AG09309 (cell line): ENCODE measurements at places on chromosomes 1 and 21.

- peak; percentile 99 for DNase-seq
These were observed at the start of gene SDCCAG8 for GRCh38 chr1:243255791-243256512. Gene SDCCAG8 (plus strand): TSS chr1:243256041. CDS start chr1:243256174, 133 bp downstream.

DNA sequence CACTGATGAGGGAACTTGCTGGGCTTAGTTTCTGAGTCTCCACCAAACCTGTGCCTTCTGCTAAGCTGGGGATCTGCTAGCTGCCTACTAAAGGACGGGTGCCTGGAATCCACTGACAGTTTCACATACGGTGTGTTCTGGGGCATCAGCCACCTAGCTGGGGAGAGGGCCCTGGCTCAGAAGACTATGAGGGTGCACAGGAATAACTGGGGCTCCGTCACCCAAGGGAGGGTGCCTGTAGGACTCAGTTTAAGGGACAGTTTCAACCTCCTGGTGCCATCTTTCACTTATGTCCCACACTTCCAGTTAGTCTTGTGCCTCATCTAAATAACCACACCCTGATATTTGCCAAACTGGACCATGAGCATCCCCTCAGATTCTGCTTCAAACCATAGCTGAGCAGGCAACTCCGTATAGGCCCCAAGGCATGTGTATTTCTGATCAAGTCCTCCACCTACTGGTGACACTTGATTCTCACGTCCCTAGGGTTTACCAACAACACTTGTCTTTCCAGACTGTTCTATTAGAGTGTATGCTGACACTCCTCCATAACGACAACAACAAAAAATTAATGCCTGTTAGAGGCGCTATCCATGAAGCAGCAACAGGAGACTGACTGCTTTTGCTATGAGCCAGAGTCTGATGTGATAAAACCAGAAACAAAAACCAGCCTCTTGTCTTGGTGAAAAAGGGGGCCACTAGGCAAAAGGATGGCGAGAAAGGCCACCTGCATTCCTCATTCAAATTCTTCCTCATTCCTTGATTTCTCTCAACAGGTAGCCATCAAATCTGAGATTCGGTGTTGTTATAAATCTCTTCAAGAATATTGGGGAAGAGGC lies 55.0 kb upstream of the PAXBP1 start:
- no peak for DNase-seq

- DNase-seq, result no peak
These were observed 124.3 kb upstream of the GADD45A start for GRCh38 chr1:67560580-67561255.

DNA sequence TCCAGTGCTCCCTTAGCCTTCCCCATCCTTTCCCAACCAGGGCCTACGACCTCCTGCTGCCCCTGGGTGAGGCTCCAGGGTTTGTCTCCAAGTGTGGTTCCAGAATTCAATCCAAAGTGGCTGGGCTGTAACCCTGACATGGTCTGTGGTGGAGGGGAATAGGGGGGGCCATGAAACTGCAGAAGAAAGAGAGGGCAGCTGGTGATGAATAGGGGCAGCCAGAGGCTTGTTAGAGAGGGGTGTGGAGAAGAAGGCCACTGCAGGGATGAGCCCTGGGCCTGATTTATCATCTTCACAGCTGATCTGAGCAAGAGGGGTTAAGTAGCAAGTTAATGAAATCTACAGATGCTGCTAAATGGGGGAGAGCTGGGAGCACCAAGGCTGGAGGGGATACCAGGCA lies 12.9 kb upstream of the ERI3 start:
- no peak for DNase-seq

DNA sequence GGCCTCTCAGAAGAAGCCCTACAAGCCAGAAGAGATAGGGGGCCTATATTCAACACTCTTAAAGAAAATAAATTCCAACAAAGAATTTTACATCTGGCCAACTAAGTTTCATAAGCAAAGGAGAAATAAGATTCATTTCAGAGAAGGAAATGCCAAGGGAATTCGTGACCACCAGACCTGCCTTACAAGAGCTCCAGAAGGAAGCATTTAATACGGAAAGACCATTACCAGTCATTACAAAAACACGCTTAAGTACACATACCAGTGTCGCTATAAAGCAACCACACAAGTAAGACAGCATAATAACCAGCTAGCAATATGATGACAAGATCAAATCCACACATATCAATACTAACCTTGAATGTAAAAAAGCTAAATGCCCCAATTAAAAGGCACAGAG lies 704.9 kb upstream of the CHRM3 start:
- no peak for DNase-seq

DNA sequence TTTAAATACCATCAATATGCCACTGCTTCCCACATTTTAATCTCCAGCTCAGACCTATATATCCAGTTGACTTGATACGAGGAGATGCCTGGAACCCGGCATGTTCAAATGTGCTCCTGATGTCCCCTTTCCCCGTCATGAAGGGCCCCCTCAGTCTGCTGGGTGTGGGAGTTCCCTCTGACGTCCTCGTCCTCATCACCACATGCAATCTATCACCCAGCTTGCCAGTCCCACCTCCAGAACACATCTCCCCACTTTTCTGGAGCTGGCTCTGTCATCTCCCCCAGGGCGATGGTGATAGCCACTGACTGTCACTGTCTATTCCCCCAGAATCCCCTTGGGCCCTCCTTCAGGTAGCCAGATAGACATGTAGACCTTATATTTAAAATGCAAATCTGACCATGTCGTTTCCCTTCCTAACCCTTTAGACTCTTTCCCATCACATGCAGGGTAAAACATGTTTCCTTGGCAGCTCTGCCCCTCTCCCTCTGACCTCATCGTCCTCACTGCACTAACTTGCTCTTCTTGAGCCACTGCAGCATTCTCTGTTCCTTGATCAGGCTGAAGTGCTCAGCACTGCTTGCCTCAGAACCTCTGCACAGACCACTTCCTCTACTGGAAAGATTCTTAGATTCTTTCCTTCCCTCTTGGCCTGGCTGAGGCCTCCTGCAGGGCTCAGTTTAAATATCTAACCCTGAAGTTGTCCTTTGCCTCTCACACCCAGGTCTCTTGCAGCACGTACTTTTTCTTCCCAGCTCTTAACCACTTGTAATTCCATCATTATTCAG lies 7.4 kb downstream of the AZIN2 start:
- no peak for DNase-seq

DNA sequence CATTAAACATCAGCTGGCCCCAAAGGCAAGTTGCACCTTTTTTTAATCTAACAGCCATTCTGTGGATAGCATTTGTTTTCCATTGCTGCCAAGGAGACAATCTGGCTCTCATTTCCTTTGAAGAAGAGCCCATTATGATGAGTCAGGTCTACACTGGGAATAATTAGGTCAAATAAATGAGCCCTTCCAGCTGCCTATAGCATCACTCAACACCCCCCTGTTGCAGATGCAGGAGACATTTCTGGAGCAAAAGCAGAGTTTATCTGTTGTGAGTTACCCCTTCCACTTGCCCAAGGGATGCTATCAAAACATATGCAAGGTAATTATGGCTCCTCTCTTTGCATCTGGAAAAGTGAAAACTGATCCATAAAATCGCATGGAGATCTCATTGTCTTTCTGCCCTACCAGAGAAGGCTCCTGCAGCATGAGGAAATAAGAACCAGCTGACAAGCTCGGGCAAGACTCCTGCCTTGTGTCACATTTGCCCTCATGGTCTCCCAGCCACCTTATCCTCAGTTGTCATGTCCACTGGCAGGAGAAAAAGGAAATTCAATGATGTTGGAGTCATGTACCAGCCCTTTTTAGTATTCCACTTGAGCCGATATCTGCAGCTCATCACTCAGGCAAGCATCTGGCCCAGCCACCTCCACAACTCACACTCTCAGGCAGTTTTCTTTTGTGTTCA lies 135.9 kb downstream of the SLC30A10 start:
- peak; percentile 66 for DNase-seq

DNA sequence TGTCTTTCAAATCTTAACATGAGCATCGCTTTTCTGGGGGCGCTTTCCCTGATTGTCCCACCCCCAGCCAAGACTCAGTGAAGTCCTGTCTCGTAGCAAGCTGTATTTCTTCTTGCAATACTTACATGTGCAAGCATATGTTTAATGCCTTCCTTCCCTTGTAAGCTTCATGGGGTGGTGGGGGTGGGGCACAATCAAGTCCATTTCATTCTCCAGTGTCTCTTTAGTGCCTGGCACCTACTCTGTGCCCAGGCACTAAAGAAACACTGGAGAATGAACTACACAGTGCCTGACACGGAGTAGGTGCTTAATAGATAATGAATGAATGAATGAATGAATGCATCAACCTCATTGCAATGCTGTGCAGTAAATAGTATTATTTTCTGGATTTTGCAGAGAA lies 143.1 kb downstream of the PLPP3 start:
- no peak for DNase-seq

- no peak for DNase-seq
These were observed 135.7 kb upstream of the RUNX3 start for GRCh38 chr1:25065795-25066238.

DNA sequence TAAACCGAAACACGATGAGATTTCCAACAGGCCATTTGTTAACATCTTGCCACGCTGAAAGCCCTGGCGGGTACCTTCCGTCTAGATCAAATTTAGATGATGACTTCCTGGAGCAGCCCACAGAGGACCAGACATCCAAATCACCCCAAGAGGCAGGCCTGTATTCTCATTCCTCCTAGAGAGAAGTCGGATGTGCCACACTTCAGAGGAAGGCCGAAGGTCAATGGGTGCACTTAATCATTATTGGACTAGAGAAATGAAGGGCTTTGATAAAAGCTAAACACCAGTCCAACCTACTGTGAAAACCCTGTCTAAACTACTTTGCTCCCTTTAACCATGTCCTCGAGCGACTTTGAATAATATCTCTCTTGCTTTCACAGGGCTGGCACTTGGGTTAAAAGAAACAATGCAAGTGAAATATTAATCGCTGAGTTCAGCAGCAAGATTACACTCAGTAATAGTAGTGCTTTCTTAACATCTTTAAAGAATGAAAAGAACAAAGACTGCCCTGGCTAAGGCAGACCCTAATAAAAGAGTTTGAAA lies 76.5 kb downstream of the BCAR3 start:
- no peak for DNase-seq

GRCh38 chr21:44427241-44428120 lies 27.8 kb upstream of the LRRC3 start:
- no peak for DNase-seq

GRCh38 chr1:100279954-100280682 lies 14.1 kb downstream of the RTCA start:
- no peak for DNase-seq

DNA sequence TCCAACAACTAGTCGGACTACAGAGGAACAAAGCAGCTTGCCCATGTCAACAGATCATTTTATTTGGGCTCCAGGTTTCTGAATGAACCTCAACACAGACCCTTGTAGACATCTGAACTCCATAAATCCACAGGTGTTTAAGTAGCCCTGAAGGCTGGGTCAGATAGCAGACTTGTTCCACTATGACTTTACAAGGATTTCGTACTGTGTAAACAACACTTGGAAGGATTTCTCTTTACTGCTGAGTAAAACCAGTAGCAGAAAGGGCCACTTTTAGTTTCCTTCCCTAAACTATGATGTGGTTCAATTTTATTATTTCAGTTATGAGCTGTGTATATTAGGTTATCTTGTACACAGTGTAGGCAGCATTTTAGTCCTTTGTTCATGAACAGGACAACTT lies 316.4 kb upstream of the ADGRL2 start:
- no peak for DNase-seq

- DNase-seq, result no peak
These were observed 151.1 kb downstream of the GABPA start for GRCh38 chr21:25885880-25886279.

DNA sequence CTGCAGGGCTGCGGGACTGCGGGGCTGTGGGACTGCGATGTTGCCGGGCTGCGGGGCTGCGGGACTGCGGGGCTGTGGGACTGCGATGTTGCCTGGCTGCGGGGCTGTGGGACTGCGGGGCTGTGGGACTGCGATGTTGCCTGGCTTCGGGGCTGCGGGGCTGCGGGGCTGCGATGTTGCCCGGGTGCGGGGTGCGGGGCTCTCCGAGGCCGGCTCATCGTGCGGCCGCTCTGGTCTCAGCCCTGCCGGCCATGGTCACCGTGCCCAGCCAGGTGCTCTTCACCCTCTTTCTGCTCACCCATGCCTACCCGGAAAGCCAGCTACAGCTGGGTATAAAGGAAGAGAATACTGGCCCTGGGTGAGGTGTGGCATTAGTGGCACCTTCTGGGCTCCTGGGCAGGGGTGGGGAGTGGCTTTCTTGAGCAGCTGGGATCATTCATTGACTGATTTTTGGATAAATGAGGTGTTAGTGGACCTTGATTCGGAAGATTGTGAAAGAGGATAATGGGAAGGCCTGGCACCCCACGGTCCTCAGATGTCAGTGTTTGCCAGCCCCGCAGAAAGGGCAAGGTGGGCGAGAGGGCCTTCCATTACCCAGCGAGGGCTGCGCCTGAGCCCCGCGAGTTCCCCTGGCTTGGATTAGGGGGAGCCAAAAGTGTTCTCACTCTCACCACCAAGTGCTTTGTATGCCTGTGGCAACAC lies 36.3 kb downstream of the COQ8A start:
- DNase-seq, result no peak

DNA sequence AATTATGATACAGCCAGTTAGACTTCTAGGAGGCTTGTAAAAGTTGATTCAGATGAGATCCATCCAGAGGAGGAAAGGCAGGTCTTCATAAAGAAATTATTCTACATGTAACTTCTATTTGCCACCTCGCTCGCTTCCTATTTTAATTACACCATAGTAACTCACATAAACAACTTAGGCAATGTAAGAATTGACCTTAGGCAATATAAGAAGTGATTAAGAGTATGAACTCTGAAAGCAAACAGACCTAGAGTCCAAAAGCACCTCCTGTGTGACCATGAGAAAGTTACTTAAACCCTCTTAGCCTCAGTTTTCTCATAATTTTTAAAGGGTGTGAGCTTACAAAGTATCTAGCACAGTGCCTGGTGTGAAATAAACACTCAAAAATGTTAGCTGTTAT lies 192.7 kb upstream of the NFIA start:
- DNase-seq, result no peak

DNA sequence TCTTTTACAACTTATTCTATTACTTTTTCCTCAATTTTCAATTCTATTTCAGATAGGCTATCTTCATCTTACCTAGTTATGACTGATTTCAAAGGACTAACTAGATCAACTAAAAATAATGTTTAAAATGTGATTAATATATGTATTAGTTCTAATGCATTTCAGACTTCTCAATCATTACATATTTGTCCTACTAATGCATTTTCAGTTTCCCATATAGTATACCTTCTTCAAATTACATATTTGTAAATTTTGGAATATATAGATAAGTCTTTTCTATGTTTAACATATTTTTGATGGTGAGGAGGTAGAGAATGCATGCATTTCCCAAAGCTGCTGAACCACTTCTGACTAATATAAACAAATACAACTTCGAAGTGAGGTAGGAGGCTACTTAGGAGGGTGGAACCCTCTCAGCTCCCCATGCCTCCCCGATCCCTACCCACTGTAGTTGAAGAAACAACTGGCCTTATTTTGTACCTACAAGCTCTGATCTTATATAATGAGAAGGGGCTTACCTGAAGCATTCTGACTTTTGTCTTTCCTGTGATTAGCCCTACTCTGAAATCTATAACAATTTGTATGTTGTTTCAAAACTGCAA lies 1.7 kb downstream of the TRMT1L start:
- DNase-seq, result no peak

GRCh38 chr1:109914587-109915240 lies 4.1 kb downstream of the CSF1 start:
- peak; percentile 83 for DNase-seq
